Dermis lymphatic vessel endothelial cell (primary cell): ENCODE measurements at places on chromosomes 6 and 20. TPM values are rescaled to one million over a fixed set of nuclear protein-coding genes. Genes with fewer than 3 reads are reported as not detected.

The FOXC1 gene
- 4.0 and 4.4 TPM in 2 replicates for total RNA-seq

The F13A1 gene
- not detected in 2 replicates for total RNA-seq

The FAM50B gene
- 5.3 TPM in 2 replicates for total RNA-seq

The SLC35A1 gene
- 30.2 and 31.3 TPM in 2 replicates for total RNA-seq

The SGK2 gene
- 0.09 and 0.43 TPM in 2 replicates for total RNA-seq

The RWDD2A gene
- total RNA-seq, result 3.7 and 4.6 TPM in 2 replicates

The HLA-DPA1 gene
- total RNA-seq, result 4.6 and 6.9 TPM in 2 replicates

The KCNB1 gene
- not detected in 2 replicates for total RNA-seq

The SLC16A10 gene
- total RNA-seq, result 0.11 TPM in 1 of 2 replicates, not detected in the other

The IL20RA gene
- total RNA-seq, result 0.22 and 0.26 TPM in 2 replicates

The POM121L2 gene
- total RNA-seq, result not detected in 2 replicates

The NFATC2 gene
- total RNA-seq, result 3.3 and 9.0 TPM in 2 replicates

The CST9L gene
- total RNA-seq, result not detected in 2 replicates

The COL11A2 gene
- 0.26 and 0.33 TPM in 2 replicates for total RNA-seq

The APOBEC2 gene
- not detected in 2 replicates for total RNA-seq

The MAP7 gene
- 0.22 and 0.60 TPM in 2 replicates for total RNA-seq

The CYP24A1 gene
- not detected in 2 replicates for total RNA-seq

The GPR63 gene
- total RNA-seq, result under 0.01 TPM in 2 replicates

The AKAP12 gene
- 331 and 532 TPM in 2 replicates for total RNA-seq

The CFAP206 gene
- under 0.01 and 0.26 TPM in 2 replicates for total RNA-seq

The CLDN20 gene
- not detected in 2 replicates for total RNA-seq

The HS3ST5 gene
- total RNA-seq, result not detected in 2 replicates

The GRM1 gene
- under 0.01 and 0.09 TPM in 2 replicates for total RNA-seq

The KCNK16 gene
- not detected in 2 replicates for total RNA-seq

The TRIM10 gene
- not detected in 2 replicates for total RNA-seq

The CD24 gene
- total RNA-seq, result 0.09 and 0.22 TPM in 2 replicates

The SLC2A10 gene
- 6.9 and 7.6 TPM in 2 replicates for total RNA-seq

The CCN6 gene
- total RNA-seq, result not detected in 2 replicates

The FOXA2 gene
- not detected in 2 replicates for total RNA-seq

The SH3BGRL2 gene
- total RNA-seq, result 159 and 172 TPM in 2 replicates

The FAM209B gene
- 0.22 TPM in 1 of 2 replicates, not detected in the other for total RNA-seq

The LEMD2 gene
- 35.1 and 38.8 TPM in 2 replicates for total RNA-seq

The POU5F1 gene
- not detected in 2 replicates for total RNA-seq

The SOBP gene
- total RNA-seq, result under 0.01 and 2.2 TPM in 2 replicates

The GPR6 gene
- not detected in 2 replicates for total RNA-seq

The IPCEF1 gene
- total RNA-seq, result 4.4 and 6.3 TPM in 2 replicates

The ZSCAN12 gene
- total RNA-seq, result 3.7 and 5.1 TPM in 2 replicates

The PRND gene
- under 0.01 and 0.34 TPM in 2 replicates for total RNA-seq

The LIME1 gene
- 0.86 and 0.87 TPM in 2 replicates for total RNA-seq

The SIRPB2 gene
- total RNA-seq, result 0.09 and 0.11 TPM in 2 replicates

The RHAG gene
- total RNA-seq, result 0.09 and 0.11 TPM in 2 replicates

The PPP1R18 gene
- 21.8 and 34.0 TPM in 2 replicates for total RNA-seq

The GRIK2 gene
- total RNA-seq, result under 0.01 and 0.09 TPM in 2 replicates

The TRIM40 gene
- total RNA-seq, result not detected in 2 replicates

The NEU1 gene
- 43.3 and 54.0 TPM in 2 replicates for total RNA-seq

The TREML2 gene
- total RNA-seq, result not detected in 2 replicates

The BPIFB1 gene
- not detected in 2 replicates for total RNA-seq

The PPP1R10 gene
- 12.8 and 13.3 TPM in 2 replicates for total RNA-seq

The GUCA1A gene
- total RNA-seq, result not detected in 2 replicates

The GMNN gene
- 11.2 and 11.3 TPM in 2 replicates for total RNA-seq

The BPIFB2 gene
- not detected in 2 replicates for total RNA-seq

The NOL4L gene
- total RNA-seq, result 7.0 and 14.0 TPM in 2 replicates

The RIMS4 gene
- total RNA-seq, result not detected in 2 replicates
